ENCODE measurements at places on chromosomes 13 and 19.
A peak's percentile ranks its signal among the peaks of the same experiment; 100 is the strongest.

DNA sequence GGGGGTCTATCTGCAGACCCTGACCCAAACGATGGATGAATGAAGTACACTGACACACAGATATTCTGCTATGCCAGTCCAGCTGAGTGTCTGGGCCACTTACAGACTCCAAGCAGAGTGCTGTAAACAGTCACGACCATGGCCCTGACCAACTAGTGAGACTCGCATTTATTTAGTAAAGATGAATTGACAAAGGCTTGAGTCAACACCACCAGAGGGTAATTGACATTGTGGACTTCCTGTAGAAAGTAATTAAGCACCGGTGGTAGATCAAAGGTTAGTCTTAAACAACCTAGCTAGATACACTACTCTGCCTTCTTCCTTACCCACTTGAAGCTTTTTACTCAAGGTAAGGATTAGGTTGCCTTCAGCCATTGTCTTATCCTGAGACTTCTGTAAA is 63.4 kb upstream of the KPNA3 start:
- DNase-seq, result no peak

- no peak for DNase-seq
Observed at GRCh38 chr13:31998131-31998530, 33.4 kb upstream of the FRY start.

DNA sequence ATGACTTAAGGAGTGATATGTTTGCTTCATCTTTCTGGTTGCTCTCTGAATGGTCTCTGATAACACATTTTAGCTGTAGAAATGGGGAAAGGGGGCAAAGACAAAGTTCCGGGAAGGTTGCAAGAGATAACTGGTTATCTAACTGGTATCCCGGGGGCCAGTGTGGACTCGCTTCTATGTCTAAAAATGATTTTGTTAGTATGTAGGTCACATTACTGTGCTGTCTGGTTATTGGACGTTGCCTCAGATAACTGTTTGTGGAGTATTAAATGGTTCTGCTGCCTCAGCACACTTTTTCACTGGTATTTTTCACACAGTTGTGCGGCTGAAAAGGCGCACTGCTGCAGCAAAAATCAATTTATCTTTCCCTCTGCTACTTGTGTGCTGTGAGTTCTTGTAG is 63.0 kb upstream of the ZNF536 start:
- no peak for DNase-seq

- DNase-seq, result no peak
Observed at GRCh38 chr13:110436276-110436675, 125.2 kb downstream of the RAB20 start.

DNA sequence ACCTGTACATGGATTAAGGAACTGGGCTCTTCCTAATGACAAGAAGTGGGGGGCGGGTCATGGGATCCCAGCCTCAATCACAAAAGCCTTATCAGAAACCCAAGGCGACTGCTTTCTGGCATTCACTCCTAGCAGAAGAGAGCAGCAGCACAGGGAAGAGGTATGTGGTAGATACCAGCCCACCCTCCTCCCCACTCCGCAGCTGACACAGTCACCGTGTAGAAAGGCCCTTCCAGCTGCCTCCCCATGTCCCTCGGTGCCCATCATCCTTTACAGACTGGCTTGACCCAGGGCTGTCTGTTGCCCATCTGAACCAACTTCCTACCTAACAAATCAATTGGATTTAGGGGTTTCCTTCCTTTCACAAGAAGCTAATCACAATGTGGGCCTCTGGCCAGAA is 3.1 kb upstream of the DHRS12 start:
- DNase-seq, result no peak

- DNase-seq, result no peak
Observed at GRCh38 chr13:111335298-111335697, 14.9 kb downstream of the TEX29 start.

GRCh38 chr13:57346786-57347185 is 179.8 kb downstream of the PRR20E start:
- no peak for DNase-seq

DNA sequence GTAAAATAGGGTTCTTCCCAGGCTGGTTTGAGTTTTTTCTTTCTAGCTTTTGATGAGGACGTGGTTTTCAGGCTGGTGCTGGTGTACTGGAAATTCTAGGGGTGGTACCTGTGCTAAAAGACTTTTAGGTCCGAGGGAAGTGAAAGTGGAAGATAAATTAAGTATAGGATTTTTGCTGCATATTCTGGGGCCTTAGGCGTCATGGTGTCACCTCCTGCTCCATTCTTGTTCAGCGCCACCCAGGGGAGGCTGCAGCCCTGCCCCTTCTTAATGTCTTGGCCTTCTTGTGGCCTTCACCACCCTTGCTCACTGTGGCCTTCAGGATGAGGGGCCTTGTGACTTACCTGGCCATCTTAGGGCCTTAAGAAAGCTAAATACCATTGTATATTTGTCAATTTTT is 12.4 kb downstream of the ZNF552 start:
- no peak for DNase-seq

- no peak for DNase-seq
Observed at GRCh38 chr19:10567656-10568055, 1.1 kb downstream of the CDKN2D start.

GRCh38 chr13:26500618-26501320 is 56.7 kb upstream of the WASF3 start:
- DNase-seq, result no peak

DNA sequence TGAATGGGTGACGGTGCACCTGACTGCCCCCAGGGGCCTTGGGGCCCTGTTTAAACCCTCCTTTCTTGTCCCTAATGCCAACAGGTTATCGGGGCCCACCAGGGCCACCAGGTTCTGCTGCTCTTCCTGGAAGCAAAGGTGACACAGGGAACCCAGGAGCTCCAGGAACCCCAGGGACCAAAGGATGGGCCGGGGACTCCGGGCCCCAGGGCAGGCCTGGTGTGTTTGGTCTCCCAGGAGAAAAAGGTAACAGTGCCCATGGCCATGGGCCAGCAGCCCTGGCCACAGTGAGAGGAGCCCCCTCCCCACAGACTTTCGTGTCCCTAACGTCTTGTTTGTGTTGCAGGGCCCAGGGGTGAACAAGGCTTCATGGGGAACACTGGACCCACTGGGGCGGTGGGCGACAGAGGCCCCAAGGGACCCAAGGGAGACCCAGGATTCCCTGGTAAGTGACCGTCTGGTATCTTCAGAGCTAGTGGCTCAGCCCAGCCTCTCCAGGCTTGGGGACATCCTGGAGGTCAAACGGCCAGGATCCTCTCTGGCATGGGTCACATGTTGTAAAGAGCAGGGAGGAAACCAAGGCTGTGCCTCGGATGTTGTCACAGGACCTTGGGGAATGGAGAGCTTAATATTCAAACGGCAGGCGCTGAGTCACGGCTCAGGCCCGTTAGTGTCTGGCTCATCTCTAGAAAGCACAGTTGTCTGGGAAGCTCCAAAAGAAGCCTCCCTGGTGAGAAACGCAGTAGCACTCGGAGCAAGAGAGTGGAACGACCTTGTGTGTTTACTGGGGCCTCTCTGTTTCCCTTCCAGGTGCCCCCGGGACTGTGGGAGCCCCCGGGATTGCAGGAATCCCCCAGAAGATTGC is 58.3 kb downstream of the RAB20 start:
- no peak for DNase-seq

DNA sequence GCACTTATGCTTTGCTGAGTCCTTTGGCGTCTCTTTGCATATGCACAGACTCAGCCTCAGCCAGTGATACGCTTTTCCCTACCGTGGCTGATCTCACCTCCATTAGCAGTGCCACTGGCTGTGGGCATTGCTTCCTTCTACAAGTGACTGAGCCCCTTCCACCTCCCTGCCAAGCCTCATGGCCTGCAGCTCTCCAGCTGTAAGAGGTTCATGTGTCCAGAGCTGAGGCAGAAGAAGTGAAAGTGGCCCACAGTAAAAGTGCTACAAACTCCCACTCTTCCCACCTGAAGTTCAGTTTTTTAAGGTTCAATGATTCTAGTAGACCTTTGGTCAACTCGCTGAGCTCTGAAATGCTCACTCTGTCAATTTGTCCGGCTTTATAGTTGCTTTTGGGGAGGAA is 44.7 kb downstream of the SMARCA4 start:
- DNase-seq, result no peak

- no peak for DNase-seq
Observed at GRCh38 chr13:52179925-52180324, 20.5 kb upstream of the NEK3 start.

GRCh38 chr13:30172593-30173302 is 134.6 kb downstream of the KATNAL1 start:
- DNase-seq, result no peak

- DNase-seq, result peak; percentile 73
Observed at GRCh38 chr19:7799640-7800355, 30.2 kb upstream of the EVI5L start.

GRCh38 chr19:43806848-43807247 is 4.6 kb upstream of the LYPD5 start:
- DNase-seq, result no peak

- no peak for DNase-seq
Observed at GRCh38 chr13:108742701-108743451, 113.5 kb downstream of the MYO16 start.

GRCh38 chr19:50333235-50333736 is 4.1 kb upstream of the KCNC3 start:
- DNase-seq, result peak; percentile 87

DNA sequence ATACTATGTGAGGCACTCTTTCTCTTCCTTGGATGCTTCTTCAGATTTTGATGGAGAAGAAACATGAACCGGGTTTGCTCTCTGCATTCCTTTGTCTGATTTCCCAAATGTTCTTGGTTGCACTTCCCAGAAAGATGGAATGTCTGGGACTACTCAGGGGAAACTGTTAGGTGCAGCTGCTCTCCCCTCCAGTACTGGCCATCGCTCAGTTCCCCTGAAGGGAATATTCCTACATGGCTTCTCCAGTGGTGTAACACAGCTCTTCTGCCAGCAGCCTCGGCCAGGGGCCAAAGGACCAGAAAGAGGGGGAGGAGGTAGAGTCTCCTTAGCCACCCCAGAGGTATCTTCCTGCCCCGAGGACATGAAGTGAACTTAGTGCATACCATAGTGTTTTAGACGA is 33.5 kb upstream of the SPRY2 start:
- DNase-seq, result no peak

DNA sequence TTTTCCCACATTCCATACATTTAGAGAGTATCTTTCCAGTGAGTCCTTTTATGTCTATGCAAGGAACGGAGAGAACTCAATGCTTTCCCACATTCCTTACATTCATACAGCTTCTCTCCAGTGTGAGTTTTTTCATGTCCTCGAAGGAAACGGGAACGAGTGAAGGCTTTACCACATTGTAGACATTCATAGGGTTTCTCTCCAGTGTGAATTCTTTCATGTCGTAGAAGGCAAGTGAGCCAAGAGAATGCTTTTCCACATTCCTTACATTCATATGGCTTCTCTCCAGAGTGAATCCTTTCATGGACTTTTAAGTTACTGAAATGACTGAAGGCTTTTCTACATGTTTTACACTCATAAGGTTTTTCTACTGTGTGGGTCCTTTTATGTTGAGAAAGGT is 17.1 kb downstream of the ZNF823 start:
- no peak for DNase-seq

GRCh38 chr13:28321756-28322155 is 173.2 kb downstream of the FLT1 start:
- no peak for DNase-seq

DNA sequence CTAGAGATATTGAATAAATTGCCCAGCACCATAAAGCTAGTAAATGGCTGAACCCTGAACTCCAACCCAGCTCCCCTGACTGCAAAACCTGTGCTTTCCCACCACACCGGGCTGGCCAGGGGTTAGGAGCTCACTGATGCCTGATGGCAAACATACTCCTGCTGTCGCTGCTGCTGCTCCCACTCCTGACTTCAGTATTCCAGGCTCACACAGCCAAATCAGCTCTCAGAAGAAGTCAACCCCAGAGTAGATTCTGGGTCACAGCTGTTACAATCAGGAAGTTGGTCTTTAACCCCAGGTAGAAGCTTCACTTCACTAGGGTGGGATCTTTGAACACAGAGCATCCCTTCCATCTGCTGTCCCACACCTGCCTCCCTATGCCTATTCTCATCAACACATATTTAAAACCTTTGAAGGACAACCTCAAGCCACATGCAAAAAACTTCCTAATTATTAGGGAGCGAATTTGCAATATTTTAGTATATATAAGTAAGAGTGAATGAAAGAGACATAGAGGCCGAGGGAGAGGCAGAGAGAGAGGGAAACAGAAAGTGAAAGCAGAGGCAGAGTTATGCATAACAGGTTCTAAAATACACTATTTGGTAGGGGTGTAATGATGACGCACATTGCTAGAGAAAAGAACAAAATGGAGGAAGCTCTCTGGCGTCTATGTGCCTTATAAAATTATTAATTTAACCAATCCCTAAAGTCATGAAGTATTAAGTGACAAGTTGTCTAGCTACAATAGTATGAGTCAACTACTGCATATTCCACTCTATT is 99.4 kb upstream of the SERP2 start:
- no peak for DNase-seq

GRCh38 chr19:16945364-16945714 is 56.5 kb downstream of the F2RL3 start:
- DNase-seq, result no peak

- DNase-seq, result no peak
Observed at GRCh38 chr13:75855847-75856246, 219.7 kb downstream of the LMO7 start.

DNA sequence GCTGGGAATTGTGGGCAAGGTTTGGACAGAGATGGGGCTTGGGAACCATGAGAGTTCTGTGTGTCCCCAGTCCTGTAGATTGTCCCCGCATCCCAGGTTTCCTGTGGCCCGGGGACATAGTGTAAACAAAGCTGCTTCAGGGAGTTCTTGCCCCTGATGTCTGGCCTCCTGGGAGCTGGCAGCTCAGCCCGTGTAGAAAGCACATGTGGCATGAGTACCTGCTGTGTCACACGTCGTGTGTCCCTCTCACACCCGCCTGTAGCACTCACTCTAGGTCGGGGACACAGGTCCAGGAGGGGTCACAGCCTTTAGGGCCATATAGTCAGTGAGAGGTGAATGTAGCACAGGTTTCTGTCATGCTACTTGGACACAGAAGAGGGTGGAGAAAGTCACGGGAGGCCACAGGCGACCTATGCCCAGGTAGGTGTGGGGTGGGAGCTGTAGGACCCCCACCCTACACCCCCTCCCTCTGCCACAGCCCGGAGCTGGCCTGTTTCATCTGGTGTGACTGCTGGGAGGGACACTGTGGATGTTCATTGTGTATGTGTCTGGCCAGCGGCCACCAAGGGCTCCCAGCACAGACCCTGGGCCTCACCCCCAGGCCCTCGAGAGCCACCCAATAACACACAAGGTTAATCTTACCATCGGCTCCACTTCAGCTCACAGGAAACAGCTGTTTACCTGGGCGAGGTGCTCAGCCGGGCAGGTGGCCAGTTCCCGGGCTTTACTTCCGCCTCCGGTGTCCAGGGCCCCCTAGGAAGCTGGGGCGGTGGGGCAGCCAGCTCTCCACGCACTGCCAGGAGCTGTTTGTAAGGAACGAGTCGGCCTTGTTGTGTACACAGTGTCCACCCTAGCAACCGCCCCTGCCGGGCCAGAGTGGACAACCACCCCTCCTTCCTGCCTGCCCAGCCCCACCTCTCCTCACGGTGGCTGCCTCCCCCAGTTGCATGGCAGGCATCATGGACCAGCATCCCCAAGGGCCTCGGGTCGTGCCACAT is 49.7 kb downstream of the COMP start:
- DNase-seq, result no peak

- DNase-seq, result no peak
Observed at GRCh38 chr19:11377237-11377636, 2.8 kb downstream of the SWSAP1 start.
